ENCODE measurements at places on chromosomes 13 and 19.

DNA sequence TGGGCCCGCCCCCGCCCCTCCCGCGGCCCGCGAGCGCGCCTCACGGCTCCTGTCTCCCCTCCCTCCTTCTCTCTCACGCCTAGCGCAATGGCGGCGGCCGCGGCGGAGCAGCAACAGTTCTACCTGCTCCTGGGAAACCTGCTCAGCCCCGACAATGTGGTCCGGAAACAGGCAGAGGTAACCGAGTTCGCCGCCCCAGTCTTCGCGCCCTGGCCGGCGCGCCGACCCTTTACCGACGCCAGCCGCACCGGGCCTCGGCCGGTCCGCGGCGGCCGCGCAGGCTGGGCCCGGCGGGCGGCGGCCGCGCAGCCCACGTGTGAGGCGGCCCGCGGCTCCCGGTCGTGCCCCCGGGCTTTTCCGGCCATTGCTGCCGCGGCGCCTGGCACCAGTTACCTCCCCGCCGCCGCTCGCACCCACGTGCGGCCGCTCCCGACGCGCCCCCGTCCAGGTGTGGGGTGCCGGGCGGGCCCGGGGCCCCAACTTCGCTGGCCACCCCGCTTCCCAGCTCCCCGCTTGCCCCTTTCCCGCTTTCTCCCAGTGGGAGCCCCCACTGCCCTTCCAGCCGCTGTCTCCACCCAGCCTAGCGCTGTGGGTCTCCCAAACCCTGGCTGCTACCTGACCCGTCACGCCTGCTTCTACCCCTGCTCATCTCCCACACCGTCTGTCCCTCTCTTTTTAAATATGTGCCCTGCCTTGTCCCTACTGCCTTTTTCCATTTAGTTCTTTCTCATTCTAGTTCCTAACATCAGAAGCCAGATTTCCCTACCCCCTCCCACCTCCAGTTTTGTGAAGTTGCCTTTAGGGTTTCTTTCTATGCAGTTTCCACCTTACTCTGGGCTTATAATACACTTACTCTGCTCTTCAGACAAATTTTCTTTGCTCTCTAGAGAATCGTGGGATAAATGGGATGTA lies 23.4 kb downstream of the IPO5 start:
- no peak for DNase-seq

GRCh38 chr13:79427883-79428282 lies 21.8 kb upstream of the RBM26 start:
- DNase-seq: no peak

DNA sequence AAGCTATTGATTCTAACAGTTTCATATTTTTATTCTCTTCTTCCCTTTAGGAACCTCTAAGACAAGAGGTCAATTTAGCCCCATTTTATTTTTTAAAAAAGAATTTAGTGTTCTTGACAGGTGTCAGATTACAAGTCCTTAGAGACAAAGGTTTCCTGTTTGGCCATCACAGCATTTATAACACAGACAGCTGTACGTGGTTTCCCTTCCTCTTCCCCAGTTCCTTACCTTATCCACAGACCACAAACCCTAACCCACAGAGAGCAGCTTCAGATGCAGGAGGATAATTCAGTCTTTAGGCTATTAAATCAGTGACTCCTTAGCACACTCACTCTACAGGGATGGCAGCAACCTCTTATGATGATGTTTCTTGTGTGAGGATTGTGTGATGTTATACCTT lies 1210.1 kb downstream of the DIAPH3 start:
- no peak for DNase-seq

- DNase-seq: peak; percentile 89
Observed at GRCh38 chr13:102798581-102799425, at the start of the genes BIVM and POGLUT2. TSS of gene BIVM (plus strand) at chr13:102799119. CDS start at chr13:102807268, 8,149 bp downstream. TSS of gene POGLUT2 (minus strand) at chr13:102798976. CDS start at chr13:102798670, 306 bp downstream.

GRCh38 chr19:56097306-56097705 lies 23.8 kb downstream of the ZNF787 start:
- DNase-seq: no peak

DNA sequence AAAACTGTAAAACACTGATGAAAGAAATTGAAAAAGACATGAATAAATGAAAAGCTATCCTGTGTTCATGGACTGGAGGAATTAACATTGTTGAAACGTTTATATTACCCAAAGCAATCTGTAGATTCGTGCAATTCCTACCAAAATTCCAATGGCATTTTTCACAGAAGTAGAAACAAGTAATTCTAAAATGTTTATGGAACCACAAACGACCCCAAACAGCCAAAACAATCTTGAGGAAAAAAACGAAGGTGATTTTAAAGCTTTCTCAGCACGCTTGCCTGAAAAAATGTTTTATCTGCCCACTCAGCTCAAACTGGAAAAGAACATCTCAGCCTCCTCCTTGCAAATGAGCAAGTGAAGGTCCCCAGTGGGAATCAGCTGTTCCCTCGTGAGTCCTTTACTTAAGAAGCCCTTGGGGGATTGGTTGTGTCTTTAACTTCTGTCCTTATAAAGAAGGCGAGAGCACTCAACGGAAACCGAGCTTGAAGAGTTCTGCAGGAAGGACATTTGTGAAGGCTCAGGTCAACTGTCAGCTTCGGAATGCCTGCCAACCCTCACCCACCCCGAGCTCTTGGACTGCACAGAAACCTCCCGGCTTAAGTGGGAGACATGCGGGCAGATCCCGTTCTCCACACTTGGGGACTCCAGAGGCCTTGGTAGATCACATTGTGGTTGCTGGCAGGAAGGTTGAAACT lies 256.0 kb upstream of the IRS2 start:
- DNase-seq: no peak

GRCh38 chr19:14114854-14115253 lies 2.7 kb downstream of the PRKACA start:
- DNase-seq: peak; percentile 57

DNA sequence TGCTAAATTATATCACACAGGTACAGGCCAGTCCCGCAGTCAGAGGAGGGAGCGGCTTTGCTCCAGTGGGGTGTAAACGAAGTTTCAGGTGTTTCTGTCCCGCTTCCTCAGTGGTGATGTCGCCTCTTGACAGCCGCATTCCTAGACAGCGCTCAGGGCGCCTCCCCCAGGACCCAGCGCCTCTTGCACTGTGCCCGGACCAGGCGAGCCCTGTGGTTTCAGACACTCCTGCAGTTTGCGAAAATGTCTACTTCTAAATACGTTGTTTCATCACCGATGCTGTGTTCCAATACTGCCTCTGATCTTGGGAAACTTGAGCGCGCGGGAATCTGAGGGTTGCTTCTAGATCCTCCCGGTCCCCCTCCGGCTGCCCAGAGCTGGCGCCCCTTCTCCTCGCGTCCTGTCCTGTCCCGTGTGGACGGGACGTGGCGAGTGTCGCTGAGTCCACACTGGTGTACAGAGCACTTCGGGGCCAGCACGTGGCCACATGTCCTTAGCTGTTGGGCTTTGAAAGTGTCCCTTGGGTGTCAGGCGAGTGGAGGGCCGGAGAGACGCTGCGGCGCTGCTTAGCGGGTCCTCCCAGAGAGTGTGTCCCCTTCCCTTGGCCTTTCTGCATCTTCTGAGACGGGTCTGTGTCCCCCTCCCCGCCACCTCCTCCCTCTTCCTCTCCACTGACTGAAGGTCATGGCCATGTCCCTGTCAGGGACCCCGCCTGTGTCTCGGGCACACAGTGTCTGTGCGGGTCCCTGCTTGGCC lies 14.6 kb upstream of the RPS15 start:
- DNase-seq: no peak

DNA sequence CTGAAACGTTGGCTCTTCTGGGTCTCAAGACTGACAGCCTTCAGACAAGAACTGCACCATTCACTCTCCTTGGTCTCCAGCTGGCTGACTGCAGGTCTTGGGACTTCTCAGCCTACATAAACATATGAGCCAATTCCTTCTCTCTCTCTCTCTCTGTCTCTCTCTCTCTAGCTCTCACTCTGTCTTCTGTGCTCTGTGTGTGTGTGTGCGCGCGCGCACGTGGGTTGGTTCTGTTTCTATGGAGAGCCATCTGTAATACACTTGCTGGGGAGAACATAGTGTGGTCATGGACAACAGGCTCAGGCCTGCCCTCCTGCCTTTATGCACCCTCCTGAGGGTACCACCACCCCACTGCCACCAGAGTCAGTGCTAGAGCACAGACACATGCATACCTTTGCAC lies 13.7 kb upstream of the SERPINE3 start:
- no peak for DNase-seq

- no peak for DNase-seq
Observed at GRCh38 chr13:37923236-37923635, 53.7 kb upstream of the TRPC4 start.

DNA sequence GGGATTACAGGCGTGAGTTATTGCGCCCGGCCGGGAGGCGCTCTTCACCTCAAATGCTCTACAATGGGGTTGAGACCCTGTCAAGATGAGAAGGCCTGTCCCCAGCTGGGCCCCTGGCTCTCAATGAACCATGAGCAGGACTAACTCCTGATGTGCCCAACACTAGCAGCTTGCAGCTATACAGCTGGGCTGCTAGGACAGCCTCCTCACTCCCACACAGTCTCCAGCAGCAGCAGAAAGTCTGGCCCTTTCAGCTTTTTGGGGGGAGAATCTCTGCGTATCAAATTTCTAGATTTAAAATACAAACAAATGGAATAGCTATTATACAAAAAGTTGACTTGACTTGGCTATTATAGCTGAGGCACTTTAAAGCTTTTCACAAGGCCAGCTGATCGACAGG lies 30.2 kb downstream of the TMTC4 start:
- DNase-seq: no peak
